ENCODE measurements at places on chromosomes 11 and 22. TPM values are rescaled to one million over a fixed set of nuclear protein-coding genes. Genes with fewer than 3 reads are reported as not detected.

LZTR1 gene
- total RNA-seq: 52.7 TPM

ZNF195 gene
- total RNA-seq: 9.6 TPM

BIRC3 gene
- 3.9 TPM for total RNA-seq

RIMBP3C gene
- not detected for total RNA-seq

GRCh38 chr22:45185718-45186514 lies 22.2 kb downstream of the NUP50 start:
- DNase-seq: no peak

DNA sequence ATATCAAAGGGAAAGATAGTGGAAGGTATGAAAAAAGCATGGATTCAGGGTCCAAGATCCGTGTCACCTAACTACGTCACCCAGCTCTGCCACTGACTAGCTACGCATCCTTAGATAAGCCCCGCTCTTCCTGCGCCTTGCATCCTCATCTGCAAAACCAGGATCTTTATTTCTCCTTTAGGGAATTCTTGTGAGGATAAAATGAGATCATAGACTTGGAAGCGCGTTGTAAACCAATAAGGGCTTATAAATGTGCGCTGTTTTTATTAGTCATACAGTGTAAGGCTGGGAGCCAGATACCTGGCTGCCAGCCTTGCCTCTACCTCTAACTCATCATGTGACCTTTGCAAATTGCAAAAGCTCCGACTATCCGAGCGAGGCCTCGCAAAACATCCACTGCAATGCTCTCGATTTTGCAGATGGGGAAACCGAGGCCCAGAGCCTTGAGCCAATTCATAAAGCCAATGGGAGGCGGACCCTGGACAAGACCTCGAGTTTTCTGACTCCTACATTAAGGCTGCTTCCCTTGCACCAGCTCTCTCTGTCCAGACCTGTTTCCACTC lies 753 bp downstream of the PRPF19 start:
- DNase-seq: no peak

GRCh38 chr11:91178366-91178765 lies 955.5 kb upstream of the CHORDC1 start:
- no peak for DNase-seq

All from umbilical cord (tissue), 2 donors.